Naive B cell (primary cell): ENCODE measurements at places on chromosomes 3 and 15.

- DNase-seq: no peak
Observed at GRCh38 chr3:123148772-123149171, 53.0 kb upstream of the SEC22A start.

- DNase-seq: no peak
Observed at GRCh38 chr3:78277801-78278200, 1237.9 kb downstream of the ROBO2 start.

DNA sequence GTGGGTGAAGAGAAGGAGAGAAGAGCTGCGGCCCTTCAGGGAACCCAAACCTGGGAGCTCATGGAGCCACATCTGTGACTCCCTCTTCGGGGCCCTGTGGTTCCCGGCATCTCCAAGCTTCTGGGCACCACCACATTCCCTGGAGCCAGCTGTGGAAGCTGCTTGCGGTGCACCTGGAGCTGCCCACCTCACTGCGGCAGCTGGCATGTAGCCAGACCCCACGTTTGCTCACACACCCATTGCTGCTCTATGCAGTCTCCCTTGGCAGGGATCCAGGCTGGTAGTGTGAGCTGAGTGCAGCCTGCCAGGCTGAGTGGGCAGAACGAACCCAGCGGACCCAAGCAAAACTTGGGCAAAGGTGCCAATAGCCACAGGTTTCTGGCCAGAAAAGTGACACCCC is 16.8 kb upstream of the PLA2G4E start:
- DNase-seq: no peak

DNA sequence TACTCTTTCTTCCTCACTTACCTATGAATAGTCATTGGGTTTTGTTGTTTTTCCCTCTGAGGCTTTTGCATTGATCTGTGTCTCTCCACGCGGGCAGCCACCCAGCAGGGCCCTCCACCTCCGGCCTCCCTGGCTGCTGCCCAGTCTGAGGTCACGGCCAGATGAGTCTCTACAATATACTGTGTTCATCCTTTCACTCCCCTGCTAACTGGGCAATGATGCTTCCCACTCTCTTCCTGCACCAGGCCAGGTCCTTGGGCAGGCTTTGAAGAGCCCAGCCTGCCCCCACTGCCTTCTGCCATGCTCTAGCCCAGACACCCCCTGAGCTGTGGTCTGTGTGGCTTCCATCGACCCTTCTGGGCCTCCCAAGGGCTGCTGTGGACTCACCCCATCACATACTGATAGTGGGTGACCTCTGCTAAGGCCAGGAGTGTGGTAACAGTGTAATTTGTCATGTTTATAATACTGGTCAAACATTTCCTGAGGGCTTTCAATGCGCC is 18.0 kb downstream of the PDIA5 start:
- no peak for DNase-seq

DNA sequence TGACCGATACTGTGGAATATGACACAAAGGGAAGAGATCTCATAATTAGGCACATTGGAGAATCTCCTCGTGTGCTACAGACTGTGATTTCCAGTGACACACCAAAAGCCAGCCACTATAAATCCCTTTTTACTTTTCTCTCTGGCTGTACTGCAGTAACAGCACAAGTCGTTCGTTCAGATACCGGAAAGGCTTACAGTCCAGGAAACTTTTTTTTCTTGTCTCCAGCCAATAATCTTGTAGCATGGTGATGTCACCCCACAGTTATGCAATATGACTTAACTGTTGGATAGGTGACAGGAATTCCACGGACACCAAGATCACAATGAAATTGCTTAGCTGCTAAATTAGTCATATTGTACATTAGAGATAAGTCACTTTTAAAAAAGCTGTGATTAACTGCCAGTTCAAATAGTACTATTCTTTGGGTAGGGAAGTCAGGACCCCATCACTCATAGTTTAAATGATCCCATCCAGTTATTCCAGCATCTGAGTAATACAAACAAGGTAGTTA is 36.3 kb upstream of the TSC22D2 start:
- no peak for DNase-seq

GRCh38 chr3:12620729-12621128 is 43.2 kb downstream of the RAF1 start:
- DNase-seq: no peak

- no peak for DNase-seq
Observed at GRCh38 chr3:177589911-177590381, 392.7 kb upstream of the TBL1XR1 start.

- no peak for DNase-seq
Observed at GRCh38 chr15:68445351-68445750, 13.4 kb upstream of the ITGA11 start.

DNA sequence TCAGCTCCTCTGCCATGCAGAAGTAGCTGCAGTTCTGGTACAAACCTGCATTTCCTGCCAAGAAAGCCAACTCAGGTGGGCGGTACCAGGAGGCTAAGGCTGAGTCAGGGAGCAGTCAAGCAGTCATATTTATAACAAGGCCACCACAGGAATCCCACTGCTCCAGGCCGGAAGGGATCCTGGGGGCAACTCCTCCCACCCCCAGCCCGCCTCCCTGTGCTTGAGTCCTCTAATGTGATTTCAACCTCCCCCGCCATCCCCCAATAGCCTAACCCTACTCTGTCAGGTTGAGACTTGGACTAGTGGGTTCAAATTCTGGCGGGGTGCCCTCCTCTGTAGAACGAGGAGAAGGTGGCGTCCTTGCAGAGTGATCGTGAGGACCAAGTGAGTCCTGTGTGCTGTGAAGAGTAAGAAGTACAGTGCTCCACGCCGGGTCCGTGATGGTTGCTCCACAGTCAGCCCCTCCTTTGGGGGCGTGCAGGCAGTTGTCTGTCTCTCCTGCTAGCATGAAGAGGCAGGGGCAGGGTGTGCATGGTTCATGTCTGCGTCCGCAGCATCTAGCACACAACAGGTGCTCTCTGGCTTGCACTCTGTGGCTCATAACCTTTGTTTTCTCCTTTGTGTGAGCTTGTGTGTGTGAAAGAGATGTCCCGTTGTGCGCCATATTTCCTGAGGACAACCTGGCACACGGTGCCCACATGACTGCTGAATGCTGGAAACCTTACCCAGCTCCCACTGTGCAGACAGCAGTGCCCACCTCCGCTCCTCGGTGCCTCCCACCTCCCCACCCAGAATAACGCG is 78.3 kb downstream of the SMAD6 start:
- DNase-seq: no peak

GRCh38 chr3:57046101-57046765 is 14.2 kb upstream of the SPATA12 start:
- no peak for DNase-seq

GRCh38 chr15:100252779-100253417 is 88.9 kb downstream of the ADAMTS17 start:
- DNase-seq: no peak

DNA sequence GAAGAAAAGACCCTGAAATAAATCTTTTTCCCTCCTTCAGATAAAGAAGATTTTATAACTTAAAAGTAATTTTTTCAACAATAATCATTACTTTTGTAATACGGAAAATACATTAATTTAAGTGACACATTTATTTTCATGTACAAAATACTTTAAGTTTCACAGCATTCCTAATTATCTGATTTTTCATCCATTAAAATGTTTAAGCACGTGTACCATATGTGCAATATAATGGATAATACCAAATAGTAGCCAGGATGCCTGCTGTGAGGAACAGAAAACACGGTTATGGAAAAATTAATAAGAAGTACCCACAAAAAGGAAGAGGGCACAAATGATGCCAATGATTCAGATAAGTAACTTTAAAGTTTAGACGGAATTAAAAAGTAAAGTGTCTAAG is 33.5 kb downstream of the ADAM10 start:
- no peak for DNase-seq

DNA sequence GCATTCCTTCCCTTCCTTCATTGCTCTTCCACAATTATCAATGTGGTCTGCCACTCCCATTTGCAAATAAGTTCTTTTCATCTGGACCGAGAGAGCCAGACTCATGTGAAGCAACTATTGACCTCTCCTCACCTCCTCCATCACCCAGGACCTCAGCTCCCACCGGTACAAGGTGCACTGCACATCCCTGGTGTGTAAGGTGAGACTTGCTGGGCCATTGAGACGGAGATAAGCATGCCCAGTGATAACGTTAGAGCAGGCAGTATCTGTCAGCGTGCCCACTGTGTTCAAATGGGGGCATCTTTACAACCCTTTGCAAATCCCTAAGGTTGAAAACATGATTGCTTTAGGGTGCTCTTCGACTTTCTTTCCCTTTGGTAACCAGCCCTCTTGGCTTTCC is 154.8 kb downstream of the ADAMTS17 start:
- no peak for DNase-seq

- DNase-seq: peak; percentile 63
Observed at GRCh38 chr15:101156509-101157159, 95.2 kb downstream of the CHSY1 start.

- no peak for DNase-seq
Observed at GRCh38 chr15:46580487-46580886, 945.7 kb downstream of the SQOR start.

DNA sequence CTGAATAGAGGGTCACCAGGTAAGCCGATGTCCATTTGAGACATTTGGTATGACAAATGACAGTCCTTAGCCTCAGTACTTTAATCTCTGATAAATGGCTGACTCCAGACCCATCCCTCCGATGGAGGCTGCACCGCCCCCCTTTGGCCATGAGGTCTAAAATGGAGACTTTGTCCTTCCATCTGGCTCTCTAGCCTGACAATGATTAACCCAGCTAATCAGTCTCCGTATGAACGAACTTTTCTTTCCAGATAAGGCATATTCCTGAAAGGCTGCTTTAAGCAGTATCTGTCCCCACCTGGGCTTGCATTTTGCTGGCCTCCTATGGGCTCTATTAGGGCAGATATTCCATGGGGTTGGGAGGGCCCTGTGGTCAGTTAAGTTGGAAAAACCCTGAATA is 10.8 kb upstream of the MYZAP start:
- no peak for DNase-seq

GRCh38 chr3:111763001-111763471 is 96.0 kb upstream of the PHLDB2 start:
- no peak for DNase-seq

DNA sequence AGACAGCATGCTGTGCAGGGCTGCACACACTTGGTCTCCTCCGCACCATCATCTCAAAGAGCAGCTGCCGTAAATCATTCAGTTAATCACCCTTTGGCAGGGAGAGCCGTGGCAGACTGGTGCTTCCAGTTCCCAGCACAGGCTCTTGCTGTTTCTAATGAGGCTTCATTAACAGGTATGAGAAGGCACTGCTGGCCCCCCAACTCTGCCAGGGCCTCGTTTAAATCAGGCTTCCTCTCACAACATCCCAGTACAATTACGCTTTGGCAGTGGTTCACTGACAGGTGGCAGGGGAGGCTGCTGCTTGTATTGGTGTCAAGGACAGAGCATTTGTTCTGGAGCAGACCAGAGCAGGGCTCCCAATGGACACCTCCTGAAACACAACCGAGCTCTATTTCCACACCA is 77.1 kb downstream of the BFSP2 start:
- DNase-seq: no peak

DNA sequence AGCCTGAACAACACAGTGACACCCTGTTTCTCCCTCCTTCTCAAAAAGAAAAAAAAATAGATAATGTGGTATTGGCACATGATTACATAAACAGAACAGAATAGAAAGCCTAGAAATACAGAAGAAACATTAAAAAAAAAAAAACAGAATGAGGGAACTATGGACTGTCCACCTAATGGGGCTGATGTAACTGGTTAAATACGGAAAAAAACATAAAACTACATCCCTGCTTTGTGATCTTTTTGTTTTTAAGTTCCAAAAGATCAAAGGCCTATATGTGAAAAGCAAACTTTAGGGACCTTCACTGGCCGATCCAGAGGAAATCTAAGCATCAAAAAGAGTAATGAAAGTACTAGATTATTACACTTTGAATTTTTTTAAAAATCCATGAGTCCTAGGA is 17.2 kb downstream of the TMEM202 start:
- DNase-seq: no peak

DNA sequence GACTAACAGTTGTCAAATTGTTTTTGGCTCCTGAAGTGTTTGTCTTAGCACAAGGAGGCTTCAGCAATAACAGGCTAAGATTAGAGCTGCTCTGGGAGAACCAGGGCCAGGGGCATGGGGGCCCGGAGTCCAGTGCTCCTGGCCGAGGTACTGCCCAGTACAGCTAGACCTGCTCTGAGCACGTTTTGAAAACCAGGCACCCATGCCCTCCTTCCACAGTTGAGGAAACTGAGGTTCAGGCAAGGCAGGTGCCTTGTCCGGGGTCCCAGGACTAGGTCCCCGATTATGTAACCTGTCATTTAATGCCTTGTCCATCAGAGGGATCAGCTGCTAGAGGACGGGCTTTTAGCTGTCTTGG is 19.2 kb downstream of the KBTBD13 start:
- no peak for DNase-seq

- DNase-seq: no peak
Observed at GRCh38 chr3:62433396-62433795, 60.0 kb upstream of the FEZF2 start.

GRCh38 chr15:75030023-75030413 is 6.6 kb downstream of the PPCDC start:
- no peak for DNase-seq

DNA sequence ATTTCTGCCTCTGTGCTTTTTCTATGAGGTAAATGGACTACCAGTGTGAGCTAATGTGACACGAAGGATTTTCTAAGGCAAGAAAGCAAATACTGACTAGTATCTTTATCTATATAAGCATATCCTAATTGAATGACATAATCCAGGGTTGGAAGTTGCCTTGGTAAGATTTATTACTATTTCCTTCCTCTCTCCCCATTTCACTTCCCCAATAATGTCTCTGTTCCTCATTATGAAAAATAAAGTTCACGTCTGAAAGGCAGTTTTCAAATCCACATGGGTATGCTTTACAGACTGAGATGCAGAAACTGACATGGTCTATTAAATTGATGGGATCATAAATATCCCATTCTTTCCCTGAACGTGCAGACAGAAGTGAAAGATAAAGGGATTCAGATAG is 86.0 kb downstream of the DTWD1 start:
- no peak for DNase-seq

GRCh38 chr15:67892559-67893377 is 52.9 kb upstream of the RNU6-1 start:
- DNase-seq: no peak

GRCh38 chr3:124298951-124299350 is 307.0 kb upstream of the ROPN1 start:
- no peak for DNase-seq

DNA sequence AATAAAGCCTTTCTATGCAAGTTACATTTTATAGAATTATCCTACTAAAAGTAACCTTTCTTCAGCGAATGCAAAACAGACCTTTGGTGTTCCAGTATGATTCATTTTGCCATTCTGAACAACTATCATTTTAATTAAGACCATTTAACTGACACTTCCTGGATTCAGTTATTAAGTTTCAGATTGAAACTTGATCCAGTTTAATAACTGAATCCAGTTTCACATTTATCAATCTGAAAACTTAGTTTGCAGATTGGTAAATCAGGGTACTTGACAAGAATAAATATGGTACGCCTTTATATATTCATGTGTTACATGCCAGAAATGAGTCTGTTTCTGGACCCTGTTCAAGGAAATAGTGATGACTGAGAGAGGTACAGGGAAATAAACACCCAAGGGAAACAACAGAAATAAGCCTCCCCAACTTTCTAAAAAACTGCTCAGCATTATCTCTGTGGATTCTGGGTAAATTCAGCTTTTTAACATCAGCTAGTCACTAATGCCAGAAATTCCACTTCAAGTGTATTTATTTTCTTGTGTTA is 23.3 kb upstream of the NFKBIZ start:
- no peak for DNase-seq

GRCh38 chr15:78072080-78072892 is 5.2 kb downstream of the TBC1D2B start:
- no peak for DNase-seq
